CMK (cell line): ENCODE measurements at places on chromosomes 6 and 20.

- no peak for DNase-seq
These were observed 61.9 kb upstream of the OPRM1 start for GRCh38 chr6:153976921-153977693.

DNA sequence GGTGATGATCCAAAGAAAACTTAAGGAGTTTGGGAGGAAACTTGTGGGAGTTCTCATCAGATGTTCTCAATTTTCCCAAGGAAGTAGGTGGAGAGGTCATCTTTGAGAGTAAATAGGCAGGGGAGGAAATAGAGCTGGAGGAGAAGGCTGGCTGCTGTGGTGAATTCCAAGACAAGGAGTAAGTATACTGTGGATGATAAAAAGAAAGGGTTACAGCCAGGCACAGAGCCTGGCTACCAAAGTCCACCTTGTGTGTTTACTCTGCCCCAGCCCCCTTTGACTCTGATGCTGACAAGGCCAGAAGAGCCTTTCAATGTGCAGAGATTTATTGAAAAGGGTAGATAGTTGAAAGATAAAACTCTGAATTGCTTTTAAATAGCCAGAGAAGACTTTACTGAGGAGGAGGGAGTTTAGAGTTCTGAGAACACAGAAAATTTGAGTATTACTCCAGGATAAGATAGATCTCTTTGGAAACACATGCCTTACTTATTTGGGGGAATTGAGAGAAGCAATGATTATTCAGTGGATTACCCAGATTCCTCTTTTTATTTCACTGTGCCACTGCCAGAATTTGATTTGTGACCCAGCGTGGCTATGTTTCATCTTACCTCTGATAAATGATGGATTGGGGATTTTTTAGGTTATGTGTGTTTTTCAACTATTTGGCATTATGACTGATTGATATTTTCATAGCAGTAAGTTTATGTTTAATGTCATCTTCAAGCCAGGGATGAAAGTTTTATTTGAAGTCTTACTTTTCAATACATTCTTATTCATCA, 182.6 kb upstream of the JAG1 start:
- no peak for DNase-seq

DNA sequence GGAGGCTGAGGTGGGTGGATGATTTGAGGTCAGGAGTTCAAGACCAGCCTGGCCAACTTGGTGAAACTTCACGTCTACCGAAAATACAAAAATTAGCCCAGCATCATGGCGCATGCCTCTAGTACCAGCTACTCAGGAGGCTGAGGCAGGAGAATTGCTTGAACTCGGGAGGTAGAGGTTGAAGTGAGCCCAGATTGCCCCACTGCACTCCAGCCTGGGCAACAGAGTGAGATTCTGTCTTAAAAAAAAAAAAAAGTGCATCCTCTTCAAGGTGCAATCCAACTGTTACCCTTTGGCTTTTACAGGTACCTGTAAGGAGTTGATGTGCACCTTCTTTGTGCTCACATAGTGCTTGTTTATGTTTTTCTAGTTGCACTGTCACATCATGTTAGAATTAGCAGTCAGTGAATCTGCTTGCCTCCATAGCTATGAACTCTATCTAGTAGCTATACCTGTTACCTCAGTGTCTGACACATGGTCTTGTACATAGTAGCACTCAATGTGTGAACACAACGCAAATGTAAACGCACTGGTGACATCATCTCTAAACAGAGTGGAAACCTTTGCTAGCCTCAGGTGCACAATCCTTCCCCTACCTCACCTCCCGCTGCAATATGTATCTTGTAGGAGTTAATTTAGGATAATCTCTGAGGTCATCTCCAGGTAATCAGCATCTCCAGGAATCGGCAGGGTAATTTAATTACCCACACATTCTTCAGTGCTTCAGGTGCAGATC, 9.7 kb downstream of the MSH5 start:
- no peak for DNase-seq

GRCh38 chr20:6784767-6785166, 17.3 kb downstream of the BMP2 start:
- no peak for DNase-seq

- DNase-seq: no peak
These were observed 9.0 kb upstream of the LCA5 start for GRCh38 chr6:79546186-79546585.

- DNase-seq: peak; percentile 59
These were observed 47.5 kb downstream of the RALGAPA2 start for GRCh38 chr20:20664795-20665589.

DNA sequence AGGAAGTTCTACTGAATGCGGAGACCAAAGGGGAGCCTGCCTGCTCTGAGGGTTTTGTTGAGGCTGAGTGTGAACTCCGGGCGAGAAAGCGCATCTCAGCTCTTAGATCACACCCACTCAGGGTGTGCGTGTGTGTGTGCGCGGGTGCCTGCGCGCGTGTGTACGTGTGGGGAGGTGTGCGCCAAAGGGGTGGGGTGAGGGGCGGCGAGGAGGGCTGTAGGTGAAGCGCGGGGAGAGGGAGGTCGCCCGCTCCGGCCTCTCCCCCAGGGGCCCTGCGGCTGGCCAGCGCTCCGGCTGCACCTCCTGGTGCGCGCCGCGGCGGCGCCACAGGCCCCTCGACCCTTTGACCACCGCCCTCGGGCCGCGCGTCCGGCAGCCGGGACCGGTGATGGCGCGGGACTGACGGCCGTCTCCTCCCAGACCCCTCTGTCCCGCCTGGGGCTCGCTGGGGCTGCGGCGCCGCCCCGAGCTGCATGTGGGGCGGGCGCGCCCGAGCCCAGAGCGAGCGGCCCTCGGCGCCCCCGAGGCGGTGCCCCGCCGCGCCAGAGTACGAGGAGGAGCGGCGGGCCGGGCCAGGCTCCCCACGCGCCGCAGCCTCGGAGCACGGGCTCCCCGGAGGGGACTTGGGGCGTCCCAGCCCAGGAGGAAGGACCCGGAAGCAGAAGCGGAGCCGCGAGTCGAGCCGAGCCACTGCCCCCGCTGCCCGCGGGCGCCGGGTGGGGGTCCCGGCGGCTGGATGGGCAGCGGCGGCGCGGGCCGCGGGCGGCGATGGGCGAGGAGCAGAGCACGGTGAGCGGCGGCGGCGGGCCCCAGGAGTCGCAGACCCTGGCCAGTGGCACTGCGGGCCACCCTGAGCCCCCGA, at the start of gene RNF217:
TSS of gene RNF217 (plus strand) at position 661 of the 862 bp plus-strand sequence. CDS start at position 769, 108 bp downstream.
- no peak for DNase-seq

DNA sequence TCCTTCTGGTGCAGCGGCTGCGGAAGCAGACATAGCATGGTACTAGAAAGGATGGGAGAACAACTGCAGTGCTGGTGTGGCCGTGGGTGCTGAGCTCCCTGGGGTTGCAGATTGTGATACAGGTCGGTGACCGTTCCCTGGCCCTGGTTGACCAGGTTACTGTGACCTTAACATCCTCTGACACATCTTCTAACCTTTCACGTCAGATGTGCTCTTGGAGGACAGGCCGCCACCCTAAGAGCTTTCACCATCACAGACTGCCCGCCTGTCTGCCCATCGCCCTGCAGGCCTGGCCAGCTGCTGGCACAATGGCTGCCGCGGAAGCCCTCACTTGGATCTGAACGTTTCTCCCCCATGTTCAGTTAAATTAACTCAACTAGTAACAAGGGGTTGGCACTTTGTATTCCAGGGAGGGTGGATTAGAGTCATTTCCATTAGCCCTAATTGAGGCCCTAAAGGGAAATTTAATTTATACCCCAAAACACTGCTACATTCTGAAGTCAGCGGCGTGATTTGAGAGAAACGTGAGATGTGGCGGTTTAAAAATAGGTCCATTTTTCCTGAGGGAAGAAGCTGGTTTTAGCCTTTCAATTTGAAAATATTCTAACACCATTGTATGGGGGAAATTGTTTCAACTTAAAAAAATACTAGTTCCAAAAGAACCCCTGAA, 443.9 kb upstream of the CDH4 start:
- DNase-seq: no peak

- DNase-seq: no peak
These were observed 263.3 kb downstream of the SOX4 start for GRCh38 chr6:21856844-21857243.

DNA sequence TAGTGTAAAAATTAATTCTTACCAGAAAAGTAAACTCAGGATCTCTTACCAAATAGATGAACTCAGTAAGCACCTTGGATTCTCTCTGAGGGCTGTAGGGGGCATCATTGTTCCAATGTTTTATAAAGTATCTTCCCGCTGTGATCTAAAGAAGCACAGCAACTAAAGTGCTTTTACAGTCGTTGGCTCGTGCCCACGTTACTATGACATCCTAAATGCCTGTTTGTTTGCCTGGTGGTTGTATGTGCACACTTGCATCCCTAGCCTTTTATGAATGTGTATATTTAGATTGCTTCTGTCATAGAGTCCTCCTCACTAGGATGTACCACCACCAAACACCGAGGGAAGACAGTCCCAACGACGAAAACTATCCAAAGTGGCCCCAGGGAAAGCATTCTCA, 34.5 kb downstream of the SLX4IP start:
- DNase-seq: peak; percentile 54

- DNase-seq: no peak
These were observed 58.2 kb upstream of the VGLL2 start for GRCh38 chr6:117206944-117207687.

- DNase-seq: no peak
These were observed 80.3 kb upstream of the HTR1B start for GRCh38 chr6:77543601-77544000.

GRCh38 chr6:33416386-33417127, 1.4 kb downstream of the CUTA start:
- DNase-seq: no peak

- DNase-seq: no peak
These were observed 77.1 kb downstream of the SH3BGRL2 start for GRCh38 chr6:79708095-79708791.

GRCh38 chr20:15919118-15919517, 654.1 kb downstream of the KIF16B start:
- no peak for DNase-seq

GRCh38 chr6:137848672-137849071, 18.4 kb upstream of the TNFAIP3 start:
- no peak for DNase-seq

DNA sequence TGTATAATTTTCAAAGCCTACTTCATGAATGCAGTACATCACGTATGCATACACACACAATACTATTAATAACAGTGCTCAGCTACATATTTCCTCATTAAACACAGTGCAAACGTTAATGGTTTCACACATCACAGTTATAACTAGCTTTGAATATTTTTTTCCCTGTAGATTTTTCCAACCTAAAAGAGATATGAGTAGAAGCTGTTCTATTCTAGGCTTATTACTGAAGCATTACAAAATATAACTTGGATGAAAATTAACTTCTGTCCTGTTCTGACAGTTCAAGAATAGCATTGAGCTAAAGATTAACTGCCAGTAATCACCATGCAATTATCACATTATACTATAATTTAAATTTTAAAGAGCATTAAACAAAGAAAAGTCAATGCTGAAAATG, 6.2 kb downstream of the LMBRD1 start:
- DNase-seq: no peak

DNA sequence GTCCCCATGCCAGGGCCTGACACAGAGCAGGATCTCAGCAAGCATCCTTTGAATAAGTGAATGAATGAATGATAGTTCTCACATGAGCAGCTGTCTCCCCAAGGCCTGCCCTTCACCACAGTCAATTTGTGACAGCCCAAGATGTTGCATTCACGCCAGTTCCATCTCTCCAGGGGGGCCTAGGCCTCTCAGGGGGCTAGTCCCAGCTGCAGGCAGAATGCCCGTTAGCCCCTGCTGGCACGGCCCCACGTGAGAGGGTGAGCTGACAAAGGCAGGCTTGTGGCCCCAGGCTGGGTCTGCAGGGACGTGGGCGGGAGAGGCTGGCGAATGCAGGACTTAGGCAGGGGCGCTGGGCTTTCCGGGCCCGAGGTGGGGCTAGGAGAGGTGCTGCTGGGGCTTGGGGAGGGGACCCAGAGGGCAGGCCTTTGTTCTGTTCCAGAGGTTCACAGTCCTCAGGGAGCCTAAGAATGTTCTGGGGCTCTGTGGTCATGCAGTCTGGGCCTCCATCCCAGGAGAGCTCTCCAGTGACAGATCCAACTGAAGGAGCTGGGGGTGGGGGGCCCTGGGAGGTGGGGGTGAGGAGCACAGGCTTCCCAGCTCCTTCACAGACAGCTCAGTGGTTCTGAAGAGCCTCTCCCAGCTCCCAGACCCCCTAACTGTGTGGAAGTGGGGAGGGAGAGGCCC, 30.5 kb upstream of the TLDC2 start:
- DNase-seq: no peak

- DNase-seq: no peak
These were observed 15.7 kb downstream of the AHI1 start for GRCh38 chr6:135481783-135482369.

GRCh38 chr20:23062632-23063031, 13.2 kb upstream of the THBD start:
- no peak for DNase-seq

- DNase-seq: no peak
These were observed 119.0 kb downstream of the ADGRG6 start for GRCh38 chr6:142420802-142421201.

GRCh38 chr6:46023216-46023915, 7.7 kb upstream of the CLIC5 start:
- DNase-seq: no peak

DNA sequence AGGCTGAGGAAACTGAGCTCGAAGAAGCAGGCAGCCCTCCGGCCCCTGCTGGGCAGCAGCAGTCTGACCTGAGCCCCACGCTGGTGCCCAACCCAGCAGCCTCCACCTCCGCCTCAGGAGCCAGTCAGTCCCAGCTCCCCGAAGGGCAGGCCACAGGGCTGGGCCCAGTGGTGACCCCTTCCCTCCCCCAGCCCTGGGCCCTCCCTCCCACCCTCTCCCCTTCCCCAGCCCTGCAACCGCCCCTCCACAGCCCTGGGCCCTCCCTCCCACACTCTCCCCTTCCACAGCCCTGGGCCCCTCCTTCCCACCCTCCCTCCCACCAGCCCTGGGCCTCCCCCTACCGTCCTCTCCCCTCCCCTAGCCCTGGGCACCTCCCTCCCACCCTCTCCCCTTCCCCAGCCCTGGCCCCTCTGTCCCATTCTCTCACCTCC, 115.0 kb downstream of the TAF4 start:
- DNase-seq: no peak

- no peak for DNase-seq
These were observed 4.6 kb downstream of the TFEB start for GRCh38 chr6:41730531-41731436.

DNA sequence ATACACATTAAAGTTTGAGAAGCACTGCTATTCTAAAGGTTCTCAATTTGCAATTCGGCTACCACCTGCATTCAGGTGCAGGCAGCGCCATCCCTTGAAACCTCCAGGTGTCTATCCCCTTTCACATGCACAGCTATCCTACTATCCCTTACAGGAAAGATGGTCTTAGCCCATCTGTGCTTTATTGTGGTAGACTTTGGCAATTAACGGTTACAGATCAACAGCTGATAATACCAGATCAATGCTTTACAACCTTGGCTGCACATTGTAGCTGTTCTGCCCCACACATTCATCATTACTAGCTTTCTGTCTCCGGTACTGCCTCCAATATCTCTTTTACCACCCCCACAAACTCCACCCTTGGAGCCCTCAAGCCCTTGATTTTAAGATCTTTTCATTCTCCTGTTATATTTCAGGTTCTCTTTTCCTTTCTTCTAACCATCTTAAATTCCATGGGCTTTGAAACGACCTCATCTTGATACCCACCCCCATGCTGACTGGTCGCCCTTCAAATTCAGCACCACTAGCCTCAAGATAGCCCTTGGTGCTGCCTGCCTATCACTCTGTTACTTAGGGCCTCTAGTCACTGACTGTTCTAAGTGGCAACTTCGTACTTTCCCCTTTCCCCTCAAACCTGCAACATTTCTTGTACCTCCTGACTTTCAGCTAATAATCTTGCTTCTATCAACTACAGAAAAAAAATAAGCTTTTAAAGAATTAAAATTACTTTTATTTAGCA, 50.8 kb downstream of the SPTLC3 start:
- no peak for DNase-seq

- DNase-seq: no peak
These were observed 31.7 kb downstream of the MOXD1 start for GRCh38 chr6:132369526-132369925.
